ENCODE measurements at places on chromosomes 5 and 9.

DNA sequence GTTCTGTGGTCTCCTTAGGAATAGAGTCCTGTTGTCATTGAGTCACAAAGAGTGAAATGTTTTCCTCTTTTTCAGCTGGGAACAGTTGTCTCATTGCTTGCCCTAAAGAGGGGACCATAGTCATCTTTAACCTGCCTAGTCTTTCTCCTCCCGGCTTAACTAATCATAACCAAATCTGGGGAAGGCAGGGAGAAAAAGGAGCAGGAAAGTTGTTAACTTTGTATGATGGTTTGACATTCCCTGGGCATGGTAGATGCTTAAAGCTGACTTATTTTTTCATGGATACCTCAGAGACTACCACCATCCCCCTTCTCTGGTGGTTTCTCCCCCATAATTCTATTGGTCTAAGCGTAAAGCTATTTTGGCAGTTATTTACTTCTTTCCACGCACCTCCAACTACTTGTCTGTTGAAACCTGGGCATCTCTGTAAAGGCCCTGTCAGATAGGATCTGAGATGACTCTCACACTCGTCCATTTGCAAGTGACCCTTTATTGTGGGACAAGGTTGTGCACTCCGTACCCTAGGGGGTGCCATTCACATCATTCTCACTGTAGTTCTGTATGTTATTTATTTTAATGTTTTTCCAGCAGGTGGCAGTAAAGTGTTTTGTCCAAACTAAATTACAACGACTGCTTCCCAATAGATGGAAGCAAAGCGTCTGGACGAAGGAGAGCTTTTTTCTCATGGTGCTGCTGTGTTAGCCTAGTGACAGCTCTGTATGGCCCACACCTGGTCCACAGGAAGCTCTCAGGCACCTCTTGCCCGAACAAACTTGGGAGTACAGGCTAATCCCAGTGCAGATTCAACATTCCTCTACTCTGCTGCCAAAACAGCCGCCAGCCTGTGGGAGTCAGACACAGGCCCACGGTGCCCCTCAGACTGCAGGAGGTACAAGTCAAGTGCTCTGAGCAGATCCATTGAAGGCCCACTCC, 3.0 kb upstream of the FAM13B start:
- DNase-seq: peak; percentile 77

DNA sequence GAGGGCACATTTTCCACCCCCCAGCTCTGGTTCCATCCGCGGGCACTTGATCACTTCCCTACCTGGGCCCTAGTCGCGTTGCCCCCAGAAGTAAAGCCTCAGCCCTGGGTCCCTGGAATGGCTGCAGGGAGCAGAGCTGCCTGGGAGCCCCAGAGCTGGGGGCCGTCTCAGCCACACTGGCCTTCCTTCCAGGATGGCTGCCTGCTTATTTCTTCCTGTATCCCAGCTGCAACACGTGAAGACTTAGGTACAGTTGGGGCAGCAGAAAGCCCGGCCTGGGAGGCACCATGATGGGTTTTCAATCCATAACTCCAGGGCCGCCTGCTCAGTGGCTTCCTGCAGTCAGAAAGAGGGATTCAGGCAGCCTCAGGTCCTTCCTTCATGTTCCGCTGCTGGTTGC, 232.3 kb downstream of the IRX2 start:
- no peak for DNase-seq

GRCh38 chr5:33408816-33409215, 31.9 kb upstream of the TARS1 start:
- no peak for DNase-seq

DNA sequence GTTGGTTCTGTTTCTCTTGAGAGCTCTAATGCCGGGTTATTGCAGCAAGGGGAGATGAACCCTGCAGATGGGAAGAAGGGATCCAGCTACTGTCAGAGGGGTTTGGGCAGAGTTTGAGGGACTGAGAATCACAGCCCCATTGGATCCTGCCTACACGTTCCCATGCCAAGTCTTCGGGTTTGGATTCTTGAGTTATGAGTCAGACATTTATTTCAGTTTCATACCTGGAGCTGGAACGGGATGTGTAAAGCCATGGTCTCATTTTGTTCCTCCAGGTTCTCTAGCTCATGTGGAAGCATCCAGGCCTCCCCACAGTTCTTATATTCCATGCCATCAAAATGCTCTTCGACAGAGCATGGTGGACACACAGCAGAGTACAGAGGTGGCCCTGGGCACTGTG, 275.4 kb upstream of the IRX4 start:
- no peak for DNase-seq

GRCh38 chr5:56751572-56752313, 63.6 kb upstream of the MAP3K1 start:
- no peak for DNase-seq

- DNase-seq: no peak
Measured at GRCh38 chr9:133205996-133206931, 2.8 kb downstream of the OBP2B start.

DNA sequence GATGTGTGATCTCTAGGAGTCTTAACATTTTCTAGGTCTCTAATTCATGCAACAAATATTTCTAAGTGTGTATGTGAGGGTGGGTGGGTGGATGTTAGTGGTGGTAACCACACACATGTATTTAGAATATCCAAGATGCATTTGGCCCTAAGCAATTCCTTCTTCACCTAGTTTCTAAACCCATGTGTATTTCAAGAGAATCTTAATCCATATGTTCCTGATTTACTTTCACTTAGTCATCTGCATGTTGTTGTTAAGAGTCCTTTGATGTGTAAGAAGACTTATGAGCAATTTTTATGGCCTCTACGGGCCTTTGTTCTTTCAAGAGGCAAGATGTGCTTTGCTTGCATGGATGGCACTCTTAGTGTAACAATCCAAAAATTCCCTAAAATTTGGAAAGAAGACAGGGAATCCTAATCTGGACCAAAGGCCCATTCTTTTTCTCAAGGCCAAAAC, 282.6 kb downstream of the SPATA31D1 start:
- no peak for DNase-seq

DNA sequence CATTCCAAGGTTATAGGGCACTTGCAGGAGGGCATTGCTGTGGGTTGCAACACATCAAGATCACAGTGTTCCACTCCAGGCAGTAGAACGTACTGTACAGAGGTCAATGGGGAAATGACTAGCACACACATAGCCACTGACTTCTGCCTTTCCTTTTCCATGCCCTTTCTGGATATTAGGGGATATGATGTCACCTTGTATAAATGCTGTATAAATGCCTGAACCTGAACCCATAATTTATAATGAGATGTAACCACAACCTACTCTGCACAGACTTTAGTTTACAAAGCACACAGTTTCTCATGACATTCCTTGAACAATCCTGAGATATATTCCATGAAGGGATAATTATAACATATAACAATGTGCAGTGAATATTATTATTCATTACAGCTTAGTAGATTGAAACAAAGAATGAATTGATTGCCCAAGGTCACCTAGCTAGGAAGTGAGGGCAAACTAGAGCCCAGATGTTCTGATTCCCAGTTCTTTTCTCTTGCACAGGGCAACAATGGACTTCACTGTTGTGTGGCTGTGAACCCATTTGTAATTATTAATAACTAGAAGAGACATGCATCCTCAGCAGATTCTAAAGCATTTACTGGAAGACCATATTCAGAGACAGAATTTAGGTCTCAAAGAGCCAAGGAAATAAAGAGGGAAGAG, 5.6 kb upstream of the ABLIM3 start:
- no peak for DNase-seq

GRCh38 chr9:132575005-132575609, 7.3 kb upstream of the BARHL1 start:
- peak; percentile 79 for DNase-seq

DNA sequence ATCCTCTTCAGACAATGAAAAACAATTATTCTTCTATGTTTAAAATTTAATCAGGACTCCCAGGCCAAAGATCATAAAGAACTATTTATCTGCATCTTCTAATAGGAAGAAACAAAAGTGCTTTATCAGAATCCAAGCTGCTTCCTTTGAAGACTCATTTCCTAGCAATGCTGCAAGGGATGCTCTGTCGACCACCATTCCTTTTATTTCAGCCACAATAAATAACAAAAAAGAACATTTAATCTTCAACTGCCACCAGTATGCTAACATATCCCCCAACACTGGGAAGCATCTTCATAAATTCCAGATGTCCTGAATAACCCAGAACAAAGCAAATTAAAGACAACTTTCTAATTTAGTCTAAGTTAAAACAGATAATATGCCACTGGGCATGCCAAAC, 68.7 kb downstream of the PKD2L2 start:
- no peak for DNase-seq

GRCh38 chr9:14485366-14485765, 171.4 kb upstream of the NFIB start:
- DNase-seq: no peak

- no peak for DNase-seq
Measured at GRCh38 chr9:20611691-20612287, 10.5 kb downstream of the MLLT3 start.

- no peak for DNase-seq
Measured at GRCh38 chr5:39164529-39165402, 54.6 kb downstream of the FYB1 start.

DNA sequence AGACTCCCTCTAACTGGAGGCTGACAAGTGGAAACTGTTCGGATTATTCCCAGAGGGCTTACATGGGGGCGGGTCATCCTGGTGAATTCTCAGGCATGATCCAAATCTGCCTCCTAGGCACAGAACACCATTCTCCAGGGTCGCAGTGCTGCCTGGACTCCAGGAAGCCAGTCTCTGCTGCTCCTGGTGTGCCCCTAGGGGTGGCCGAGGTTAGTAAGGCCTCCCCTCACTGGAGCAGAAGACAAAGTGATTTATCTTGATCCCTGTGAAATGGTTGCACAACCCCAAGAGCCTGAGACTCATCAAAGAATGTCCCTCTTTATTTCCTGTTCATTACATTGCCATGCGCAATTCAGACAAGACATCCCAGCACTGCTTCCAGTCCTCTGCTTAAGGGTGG, 17.1 kb downstream of the ADGRV1 start:
- no peak for DNase-seq

- no peak for DNase-seq
Measured at GRCh38 chr5:150113047-150113744, 26.8 kb upstream of the CSF1R start.

DNA sequence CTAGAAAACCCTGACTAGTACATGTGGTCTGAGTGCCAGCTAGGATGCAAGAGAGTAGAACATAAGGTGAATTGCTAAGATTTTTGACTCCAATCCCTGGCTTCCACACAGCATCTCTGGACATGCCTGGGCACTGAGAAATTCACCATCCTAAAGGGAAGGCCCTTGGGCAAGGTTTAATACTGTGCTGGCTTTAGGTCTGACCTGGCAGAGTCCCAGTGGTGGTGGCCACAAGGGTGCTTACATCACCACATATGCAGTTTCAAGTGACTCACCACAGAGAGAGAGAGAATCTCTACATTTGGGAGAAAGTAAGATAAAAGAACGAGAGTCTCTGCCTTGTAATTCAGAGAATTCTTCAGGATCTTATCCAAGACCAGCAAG, 661.6 kb upstream of the C9orf72 start:
- DNase-seq: no peak

GRCh38 chr5:116930616-116931015, 356.0 kb upstream of the SEMA6A start:
- no peak for DNase-seq

DNA sequence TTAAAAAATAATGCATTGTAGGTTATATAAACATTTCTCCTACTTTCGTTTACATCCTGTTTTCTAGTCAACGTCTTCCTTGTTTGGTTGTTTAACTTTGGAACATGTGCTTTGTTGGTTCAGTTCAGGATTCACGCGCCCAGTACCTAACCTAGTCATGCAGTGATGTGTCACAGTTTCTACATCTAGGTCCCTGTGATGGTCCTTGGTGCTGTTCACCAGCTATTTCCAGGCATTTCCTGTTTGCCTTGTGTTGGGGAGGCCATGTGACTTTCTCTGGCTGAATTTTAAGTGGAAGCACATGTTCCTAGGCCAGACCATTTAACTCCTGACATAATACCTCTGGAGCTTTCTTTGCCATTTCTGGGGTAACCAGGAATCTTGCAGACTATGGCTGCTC, 292.3 kb downstream of the SMARCA2 start:
- no peak for DNase-seq

DNA sequence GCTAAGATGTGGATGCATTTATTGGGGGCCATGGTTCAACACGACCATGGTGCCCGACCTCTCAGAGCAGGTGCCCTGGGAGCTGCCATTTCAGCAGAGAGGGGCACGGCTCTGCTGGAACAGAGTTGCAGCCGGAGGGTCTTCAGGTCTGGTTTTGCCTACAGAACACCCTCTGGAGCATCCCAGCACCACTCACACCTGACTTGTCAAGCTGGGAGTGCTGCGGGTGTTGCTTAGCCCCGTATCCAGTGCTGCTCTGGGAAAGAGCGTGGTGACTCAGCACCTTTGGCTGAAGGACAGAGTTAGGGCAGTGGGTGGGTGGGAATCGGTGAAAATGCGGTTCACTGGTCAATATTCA, 36.5 kb upstream of the IRX4 start:
- no peak for DNase-seq

DNA sequence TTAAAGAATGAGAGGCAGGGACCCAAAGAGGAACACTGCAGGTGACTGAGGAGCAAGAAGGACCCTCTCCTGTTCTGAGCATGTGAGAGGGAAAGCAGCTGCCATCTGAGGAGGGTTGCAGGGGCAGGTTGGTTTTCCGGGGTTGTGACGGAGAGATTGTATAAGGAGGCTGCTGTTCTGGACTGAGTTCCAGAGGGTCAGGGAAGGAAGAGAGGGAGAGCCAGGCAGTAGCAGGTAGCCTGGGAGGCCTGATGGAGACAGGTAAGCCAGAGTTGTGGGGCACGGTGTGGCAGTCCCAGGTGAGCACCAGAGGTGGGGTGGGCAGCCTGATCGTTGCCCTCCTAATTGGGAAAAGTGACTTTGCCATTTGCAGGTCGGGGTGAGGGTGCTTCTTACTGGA, 9.8 kb downstream of the CCT5 start:
- no peak for DNase-seq

GRCh38 chr5:174319551-174319950, 274.0 kb downstream of the NSG2 start:
- no peak for DNase-seq

DNA sequence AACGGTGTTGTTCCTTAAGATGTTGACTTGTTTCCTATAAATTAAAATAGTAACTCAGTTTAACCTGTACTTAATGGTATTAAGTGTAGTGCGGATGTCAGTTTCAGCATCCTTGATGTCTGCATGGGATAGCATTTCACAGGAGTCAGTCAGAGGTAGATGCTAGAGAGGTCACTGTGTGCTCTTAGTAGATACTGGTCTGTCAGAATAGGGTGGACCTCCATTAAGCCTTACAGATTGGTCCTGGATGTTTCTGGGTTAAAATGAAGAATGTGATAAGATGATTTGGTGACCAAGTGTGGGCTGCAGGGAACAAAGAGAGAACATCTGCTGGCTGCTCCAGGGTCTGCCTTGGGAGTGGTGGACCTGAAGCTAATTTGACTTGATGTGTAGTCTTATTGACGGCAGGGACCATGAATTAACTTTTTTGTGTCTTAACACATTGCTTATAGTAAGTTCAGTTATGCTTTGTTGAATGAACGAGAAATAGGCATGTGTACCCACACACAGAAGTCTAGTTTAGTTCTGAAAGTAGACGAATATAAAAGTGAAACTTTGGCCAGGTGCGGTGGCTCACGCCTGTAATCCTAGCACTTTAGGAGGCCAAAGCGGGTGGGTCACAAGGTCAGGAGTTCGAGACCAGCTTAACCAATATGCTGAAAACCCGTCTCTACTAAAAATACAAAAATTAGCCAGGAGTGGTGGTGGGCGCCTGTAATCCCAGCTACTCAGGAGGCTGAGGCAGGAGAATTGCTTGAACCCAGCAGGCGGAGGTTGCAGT, 12.5 kb downstream of the RAB24 start:
- no peak for DNase-seq

GRCh38 chr5:163947848-163948666, 442.6 kb downstream of the MAT2B start:
- DNase-seq: no peak

GRCh38 chr9:137674307-137674975, 55.6 kb downstream of the EHMT1 start:
- DNase-seq: no peak

Data from HTR-8/SVneo (cell line).